Stimulated activated CD8-positive, alpha-beta memory T cell treated with anti-CD3 and anti-CD28 coated beads, Interleukin-4, amount 100 ng/mL, for 4 hours (primary cell): ENCODE measurements at places on chromosomes 16 and 17.

GRCh38 chr16:67749436-67750078, 30.4 kb upstream of the GFOD2 start:
- no peak for DNase-seq

DNA sequence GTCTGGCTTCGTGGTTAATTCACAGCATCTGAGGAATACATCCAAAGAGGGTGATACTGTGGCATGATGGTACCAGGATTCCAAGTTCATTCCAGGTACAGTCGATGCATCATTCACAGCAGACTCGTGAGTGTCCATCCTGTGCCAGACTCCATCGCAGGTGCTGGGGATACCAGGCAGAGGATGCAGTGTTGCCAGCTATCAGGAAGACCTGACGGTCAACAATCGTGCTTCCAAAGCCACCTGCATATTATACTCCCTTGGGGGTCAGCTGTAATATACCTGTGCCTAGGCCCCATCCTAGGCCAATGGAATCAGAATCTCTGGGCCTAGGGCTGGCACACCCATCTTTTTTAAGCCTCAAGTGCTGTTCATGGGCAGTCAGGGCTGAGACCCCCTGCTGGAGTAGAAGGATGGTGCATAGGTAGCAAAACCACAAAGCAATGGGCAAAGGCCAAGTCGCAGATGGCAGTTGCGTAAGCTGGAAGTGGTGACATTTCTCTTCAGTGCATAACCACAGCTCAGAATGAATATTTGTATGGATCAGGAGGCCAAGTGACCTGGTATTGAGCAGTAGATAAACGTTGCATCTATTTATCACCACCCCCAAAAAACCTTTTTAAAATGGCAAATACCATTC, 42.9 kb upstream of the C16orf78 start:
- no peak for DNase-seq

- DNase-seq: no peak
Observed at GRCh38 chr16:19657831-19658230, 60.2 kb downstream of the KNOP1 start.

- DNase-seq: no peak
Observed at GRCh38 chr17:7177954-7178477, 1.2 kb downstream of the ASGR1 start.

DNA sequence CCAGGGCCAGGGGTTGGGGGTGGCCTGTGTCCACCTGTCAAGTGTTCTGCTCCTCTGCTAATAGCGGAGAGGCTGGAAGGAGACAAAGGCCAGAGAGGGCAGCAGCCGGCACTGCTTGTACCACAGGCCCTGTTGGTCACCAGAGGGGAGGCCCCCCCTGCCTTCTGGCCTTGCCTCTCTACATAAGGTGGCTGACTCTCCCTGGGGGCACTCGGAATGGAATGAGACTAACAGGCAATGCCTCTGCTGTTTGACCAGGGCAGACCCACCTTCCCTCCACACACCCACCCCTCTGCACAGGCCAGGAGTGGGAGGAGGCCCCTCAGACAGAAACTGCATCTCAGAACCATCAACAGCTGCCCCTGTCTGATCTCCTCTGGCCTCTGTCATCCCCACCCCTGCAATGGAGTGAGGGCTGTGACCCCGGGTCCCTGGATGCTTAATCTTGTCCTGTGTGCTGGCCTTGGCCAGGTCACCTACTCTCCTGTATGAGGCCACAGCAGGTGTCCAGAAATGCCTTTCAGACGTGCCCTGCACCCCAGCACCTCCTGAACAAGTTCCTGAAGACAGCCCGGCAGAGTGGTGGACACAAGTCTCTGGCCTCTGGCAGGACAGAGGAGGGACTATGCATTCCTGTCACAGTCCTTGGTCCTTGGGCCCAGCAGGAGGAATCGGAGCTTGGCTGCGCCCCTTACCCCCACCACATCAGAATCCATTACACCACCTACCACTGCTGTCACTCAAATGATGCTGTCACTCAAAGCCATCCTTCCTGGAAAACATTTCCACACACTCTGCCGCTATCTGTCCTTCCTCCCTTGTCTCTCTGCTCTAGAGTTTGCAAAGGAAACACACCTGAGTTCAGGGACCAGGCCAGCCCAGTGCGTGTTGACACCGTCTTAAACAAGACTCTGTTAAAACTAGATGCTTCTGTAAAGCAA, 107.5 kb upstream of the ZNF750 start:
- no peak for DNase-seq

- peak; percentile 5 for DNase-seq
Observed at GRCh38 chr17:19502517-19502916, 31.1 kb upstream of the SLC47A1 start.

DNA sequence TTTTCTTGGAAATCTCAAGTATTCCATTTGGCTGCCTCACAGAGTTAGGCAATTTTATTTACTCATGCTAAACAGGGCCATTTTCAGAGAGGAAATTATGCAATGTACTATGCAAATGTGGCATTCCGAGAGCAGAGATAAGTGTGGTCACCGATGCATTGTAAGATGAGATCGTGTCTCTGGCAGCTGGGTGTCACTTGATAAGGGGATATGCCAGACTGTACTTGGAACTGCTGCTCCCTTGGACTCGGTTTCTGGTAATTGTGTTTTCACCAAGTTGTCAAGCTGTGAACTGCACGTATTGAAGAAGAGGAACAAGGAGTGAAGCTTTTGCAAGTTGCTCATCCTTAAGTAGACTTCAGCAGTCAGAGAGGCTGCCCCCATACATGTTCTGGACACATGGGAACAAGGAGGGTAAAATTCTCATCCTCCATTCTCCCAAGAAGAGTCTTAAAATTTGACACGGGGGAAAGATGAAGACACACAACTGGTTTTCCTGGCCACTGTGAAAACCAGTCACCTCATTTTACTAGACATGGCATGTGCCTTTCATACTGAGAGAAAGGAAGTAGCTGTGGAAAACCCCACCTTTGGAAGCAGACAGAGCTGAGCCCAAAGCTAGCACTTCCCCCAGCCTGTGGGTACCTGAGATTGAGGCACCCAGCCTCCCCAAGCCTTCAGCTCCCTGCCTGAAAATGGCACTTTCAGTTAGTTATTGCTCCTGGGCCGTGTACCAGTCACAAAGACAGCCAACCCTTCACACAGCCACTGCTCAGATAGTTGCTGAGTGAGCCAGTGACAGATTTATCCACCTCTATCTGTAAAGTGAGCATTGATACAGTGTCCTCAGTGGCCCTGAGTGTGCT, 150.7 kb downstream of the SOCS1 start:
- DNase-seq: no peak

DNA sequence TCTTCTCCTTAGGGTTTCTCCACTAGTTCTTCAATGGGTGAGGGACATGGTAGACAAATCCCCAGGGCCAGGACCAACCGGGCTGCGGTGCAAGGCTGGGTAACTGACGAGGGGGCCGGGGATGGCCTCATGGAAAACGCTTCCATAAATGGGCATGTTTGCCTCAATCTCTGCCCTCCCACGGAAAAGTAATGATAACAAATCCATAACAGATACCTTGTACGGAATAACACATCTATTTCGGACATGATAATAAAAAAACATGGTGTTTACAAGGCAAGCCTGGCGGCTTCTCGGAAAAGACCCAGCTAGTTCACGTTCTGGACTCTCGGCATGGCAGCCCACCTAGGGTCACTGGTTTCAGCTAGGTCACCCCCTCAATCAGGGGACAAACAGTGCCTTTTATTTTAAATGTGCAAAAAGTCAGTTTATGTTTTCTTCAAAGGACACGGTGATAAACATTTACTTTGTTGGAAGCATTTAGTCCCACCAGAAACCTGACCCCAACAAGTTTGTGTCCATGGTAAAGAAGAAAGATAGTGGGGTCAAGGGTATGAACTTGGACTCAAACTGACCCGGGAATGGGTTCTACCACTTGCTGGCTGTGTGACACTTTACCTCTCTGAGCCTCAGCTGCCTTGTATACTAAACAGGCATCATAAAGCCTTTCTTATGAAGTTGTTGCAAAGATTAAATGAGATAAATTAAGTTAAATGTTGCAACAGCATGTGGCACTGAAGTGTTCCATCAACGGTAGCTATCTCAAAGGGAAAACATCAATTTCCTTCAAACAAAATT, 1.7 kb downstream of the MYH11 start:
- DNase-seq: no peak
